EL (cell line): ENCODE measurements at places on chromosomes 3 and 15.
A peak's percentile ranks its signal among the peaks of the same experiment; 100 is the strongest.

DNA sequence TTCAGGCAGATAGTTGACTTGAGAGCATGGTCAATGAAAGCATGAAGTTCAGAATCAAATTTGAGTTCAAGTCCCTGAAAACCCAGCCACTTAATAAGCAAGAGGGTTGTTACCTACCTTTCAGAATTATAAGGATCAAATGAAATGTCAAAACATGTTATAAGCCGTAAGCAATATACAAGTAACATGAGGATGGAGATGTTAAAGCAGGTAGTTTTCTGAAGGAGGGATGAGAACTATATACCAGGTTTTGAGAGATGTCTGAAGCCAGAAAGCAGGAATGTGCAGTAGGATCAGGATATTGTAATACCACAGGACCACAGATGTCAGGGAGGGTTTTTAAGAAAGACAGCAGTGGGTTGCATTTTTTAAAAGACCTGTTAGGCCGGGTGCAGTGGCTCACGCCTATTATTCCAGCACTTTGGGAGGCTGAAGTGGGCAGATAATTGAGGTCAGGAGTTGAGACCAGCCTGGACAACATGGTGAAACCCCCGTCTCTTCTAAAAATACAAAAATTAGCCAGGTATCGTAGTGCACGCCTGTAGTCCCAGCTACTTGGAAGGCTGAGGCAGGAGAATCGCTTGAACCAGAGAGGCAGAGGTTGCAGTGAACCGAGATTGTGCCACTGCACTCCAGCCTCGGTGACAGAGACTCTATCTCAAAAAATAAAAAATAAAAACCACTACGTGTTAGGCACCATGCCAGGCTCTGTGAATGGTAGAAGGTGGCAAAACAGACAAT lies 6.9 kb upstream of the EIF3J start:
- DNase-seq = no peak

GRCh38 chr3:136750897-136751315 lies 1.3 kb downstream of the STAG1 start:
- DNase-seq = peak; percentile 64

- peak; percentile 88 for DNase-seq
These were observed 10.8 kb downstream of the CMTM8 start for GRCh38 chr3:32249184-32249782.

GRCh38 chr15:85377986-85378385 lies 2.4 kb upstream of the AKAP13 start:
- DNase-seq = no peak
